ENCODE measurements at places on chromosomes 3 and 15.

- DNase-seq, result no peak
Observed at GRCh38 chr3:141294301-141294700, 62.7 kb downstream of the PXYLP1 start.

DNA sequence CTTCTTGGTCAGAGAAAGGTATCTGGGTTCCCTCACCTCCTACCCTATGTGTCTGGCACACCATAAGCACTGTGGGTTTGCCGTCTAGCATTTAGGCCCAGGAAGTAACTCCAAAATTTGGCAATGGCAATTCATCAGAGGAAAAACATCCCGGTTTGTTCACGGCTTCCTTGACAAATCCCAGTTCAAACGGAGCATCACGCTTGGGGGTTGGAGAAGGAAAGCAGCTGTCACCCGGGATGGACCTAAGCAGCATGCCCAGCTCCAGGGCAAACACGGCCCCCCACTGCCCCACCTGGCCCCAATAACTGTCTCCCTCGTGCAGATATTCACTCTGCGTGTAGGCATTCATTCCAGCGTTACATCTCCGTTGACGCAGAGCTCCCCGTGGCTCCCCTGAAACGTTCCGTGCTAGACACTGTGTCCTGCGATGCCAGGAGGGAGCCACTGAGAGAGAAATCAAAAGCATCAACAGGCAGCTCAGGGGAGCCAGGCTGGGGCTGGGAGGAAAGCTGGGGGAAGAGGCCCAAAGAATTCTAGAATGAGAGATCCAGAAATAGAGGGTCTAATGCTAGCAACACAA, 41.4 kb downstream of the NTRK3 start:
- no peak for DNase-seq

DNA sequence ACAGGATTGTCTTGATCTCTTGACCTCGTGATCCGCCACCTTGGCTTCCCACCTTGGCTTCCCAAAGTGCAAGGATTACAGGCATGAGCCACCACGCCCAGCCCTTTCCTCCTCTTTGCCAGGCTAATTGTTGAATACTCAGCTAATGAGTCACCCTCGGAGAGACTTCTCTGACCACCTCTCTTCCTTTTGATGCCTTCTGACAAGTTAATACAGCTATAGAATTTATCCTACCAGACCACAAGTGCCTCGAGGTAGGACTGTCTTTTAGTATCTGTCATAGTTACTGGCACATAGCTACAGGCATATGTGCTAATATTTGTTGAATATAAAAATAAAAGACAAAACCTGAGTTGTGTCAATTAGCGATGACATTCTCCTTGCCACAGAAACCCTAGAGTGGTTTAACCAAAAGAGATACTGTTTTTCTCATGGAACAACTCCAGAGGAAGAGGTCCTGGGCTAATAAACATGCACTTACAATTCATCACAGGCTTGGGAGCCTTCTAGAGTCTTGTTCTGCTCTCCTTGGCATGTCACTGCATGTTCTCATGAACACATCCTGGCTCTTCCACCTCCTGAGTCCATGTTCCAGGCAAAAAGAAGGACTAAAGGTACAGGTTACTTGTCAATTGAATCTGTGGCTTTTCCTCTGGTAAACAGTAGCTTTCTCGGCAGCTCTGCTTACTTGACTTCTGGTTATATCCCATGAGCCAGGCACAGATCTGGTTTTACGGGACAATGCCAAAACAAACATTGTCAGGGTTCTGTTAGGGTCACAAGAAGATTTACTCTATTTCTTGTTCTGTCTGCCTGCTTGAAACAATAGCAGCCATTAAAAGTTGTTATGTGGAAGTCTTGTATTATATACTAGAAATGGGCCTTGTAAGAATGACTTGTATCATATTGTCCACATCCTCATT, 332.3 kb downstream of the THSD4 start:
- DNase-seq, result no peak

GRCh38 chr3:11717768-11718636, 74.3 kb upstream of the VGLL4 start:
- DNase-seq, result no peak

DNA sequence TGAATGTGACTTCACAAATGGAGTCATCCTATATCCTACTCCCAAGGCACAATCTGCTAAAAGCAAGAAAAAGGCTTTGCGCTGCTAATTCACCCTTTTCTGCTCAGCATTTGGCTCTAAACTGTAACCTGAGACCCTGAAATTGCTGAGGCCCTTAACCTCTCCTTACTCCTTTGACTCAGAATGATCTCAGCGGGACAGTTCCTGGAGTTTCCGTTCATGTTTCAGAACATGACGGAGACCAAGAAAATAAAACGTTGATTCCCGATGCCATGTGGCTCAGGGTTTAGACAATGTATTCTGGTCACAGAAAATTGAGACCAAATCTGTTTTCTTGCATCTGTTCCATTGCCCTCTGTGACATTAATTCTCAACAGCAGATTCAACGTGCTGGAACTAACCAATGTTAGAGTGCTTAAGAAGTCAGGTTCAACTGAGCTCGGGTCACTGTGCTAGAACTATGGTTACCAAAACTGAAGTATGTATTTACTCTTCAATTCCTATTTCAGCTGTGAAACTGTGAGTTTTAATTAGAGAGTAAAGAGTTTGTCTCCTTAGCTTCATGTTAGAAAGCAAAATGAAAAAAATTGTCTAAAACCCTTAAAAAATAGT, 45.4 kb upstream of the TMC3 start:
- no peak for DNase-seq

GRCh38 chr15:84885801-84886200, 1.3 kb downstream of the SLC28A1 start:
- no peak for DNase-seq

GRCh38 chr15:69553686-69554085, 101.1 kb downstream of the RPLP1 start:
- no peak for DNase-seq

DNA sequence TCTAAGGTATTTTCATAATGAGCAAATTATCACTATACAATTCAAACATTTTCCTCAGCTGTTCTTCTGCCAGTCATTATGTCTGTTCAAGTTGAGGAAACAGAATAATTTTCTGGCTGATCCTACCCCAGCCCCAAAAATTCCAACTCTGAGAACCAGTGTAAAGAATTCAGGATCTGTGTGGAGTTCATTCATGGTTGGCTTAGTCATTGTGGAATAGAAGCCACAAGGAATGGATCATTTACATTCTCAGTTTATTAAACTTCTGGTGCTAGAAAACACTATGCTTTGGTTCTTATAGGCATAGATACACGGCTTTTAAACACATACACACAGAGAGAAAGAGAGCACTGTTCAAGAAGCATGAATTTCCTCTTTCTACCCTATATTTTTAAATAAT, 134.6 kb downstream of the CMSS1 start:
- no peak for DNase-seq

DNA sequence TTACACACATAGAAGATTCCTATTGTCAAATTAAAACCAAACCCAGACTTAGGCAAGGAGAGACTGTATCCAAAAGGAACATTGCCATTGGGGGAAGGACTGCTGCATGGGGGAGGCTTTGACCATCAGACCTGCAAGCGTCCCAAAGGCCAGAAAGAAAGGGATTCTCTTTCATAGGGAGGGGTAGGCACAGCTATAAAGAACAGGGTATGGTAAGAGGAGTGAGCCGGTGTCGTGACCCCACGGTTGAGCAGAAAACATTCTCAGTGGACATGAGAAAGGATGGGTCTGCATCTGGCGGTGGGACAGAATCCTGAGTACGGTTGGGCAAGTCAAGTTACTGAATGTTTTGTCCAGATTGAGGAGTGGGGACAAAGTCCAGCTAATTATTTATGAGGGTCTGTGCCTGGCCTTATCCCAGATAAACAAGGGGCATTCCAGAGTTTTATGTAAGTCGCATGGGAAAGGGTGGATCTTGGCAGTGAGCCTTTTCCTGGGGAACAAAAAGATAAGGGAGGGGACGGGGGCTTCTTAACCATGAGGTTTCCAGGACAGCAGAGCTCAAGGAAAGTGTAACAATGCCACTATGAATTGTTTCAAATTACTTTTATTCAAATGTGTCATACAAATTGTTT, 357.8 kb downstream of the OCA2 start:
- no peak for DNase-seq

- DNase-seq, result no peak
Observed at GRCh38 chr15:38991126-38991525, 426.5 kb upstream of the RASGRP1 start.

DNA sequence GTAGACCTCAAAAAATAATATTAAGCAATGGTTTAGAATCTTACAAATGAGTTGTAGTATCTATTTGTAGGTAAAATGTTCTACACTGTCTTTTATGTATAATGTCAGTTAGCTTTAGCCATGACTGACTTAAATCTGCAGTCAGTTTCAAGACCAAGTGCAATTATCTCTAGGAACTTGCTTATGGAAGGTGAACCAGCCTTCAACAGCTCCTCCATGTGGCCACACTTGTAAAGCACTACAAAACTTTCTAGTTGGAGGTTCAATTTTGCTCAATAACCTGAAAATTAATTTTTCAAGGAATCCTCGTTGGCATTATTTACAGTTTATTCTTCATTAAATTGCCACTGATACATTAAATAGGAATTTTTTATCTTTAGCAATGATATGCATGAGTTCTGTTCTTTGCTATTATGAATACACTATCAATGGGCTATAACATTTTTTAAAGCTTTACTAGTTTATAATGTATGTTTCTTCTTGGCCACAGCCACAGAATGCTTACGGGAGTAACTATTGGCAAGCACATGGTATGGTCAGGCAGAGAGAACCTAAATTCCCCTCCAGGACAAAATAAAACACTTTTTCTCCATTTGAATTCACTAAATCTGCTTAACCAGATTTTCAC, 315.3 kb upstream of the UBE2E2 start:
- no peak for DNase-seq

GRCh38 chr3:136909187-136909586, 47.2 kb downstream of the NCK1 start:
- no peak for DNase-seq

- no peak for DNase-seq
Observed at GRCh38 chr3:188671971-188672370, 499.8 kb upstream of the TPRG1 start.

GRCh38 chr3:137761563-137762503, 2.3 kb upstream of the SOX14 start:
- DNase-seq, result no peak

DNA sequence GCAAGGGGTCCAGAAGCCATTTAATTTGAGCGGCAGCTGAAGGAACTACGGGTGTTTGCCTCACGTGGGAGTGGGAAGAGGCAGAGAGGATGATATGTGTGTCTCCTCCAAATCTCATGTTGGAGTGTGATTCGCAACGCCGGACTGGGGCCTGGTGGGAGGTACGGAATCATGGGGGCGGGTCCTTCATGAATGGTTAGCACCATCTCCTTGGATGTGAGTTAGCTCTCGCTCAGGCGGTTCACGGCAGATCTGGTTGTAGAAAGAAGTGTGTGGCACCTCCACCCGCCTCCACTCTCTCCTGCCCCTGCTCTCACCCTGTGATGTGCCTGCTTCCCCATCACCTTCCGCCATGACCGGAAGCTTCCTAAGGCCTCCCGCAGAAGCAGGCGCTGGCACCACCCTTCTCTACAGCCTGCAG, 25.4 kb downstream of the XXYLT1 start:
- no peak for DNase-seq

GRCh38 chr3:141499965-141500364, 13.1 kb downstream of the RASA2 start:
- DNase-seq, result no peak

DNA sequence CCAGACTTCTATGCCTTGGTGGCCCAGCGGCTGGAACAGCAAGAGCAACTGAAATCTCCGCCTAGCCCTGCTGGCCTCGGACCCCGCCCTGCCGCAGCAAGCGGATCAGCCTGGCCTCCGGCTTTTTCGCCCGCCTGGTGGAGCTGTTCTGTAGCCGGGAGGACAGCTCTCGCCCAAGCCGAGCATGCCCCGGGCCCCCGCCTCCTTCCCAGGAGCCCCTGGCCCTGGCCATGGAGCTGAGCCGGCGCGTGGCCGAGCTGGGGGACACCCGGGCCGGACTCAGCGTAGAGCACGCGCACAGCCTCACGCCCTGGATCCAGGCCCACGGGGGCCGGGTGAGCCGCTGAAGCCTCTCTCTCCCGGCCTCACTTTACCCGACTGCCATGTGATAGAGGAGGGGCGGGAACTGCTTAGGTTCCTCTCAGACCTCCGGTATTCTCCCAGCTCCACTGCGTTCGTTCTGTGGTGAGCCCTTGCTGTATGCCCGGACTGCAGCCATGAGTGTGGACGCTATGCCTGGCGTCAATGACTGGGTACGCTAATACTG, 24.1 kb upstream of the MRPL3 start:
- DNase-seq, result peak; percentile 34

DNA sequence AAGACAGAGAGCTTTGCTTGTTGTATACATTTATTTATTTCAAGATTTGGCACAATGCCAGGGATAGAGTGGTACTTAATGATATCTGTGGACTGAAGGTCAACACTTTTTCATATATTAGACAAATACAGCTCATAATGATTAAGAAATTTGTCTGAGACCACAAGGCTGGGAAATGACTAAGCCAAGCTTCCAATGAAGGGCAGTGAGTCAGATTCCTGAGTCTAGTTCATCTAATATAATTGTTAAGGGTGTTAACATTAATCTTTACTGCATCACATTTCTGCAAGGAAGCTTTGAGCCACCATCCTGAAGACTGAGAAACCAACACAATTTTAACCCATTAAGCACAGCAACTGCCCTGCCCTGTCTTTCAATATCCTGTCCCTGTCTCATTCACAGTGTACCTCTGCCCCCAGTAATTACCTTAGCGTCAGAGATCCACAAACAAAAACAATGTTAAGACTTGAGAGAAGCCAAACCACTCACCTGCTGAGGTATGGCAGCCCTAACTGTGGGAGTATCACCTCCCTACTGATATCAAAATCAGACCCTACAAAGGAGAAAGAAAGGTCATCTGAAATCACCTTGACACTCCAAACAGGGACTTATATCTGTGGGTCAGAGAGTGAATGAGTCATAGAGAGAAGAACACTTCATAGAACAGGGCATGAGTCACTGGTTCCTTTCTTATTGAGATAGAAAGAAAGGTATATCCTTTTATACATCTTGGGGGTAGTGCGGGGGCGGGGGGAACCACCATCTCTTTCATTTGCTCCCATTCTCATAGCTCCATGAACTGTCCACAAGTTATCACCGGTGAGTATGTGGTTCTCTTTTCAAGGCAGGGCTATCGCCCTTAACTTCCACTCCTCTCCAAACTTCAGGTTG, 74.7 kb downstream of the MAGI1 start:
- no peak for DNase-seq

- no peak for DNase-seq
Observed at GRCh38 chr3:43862470-43862869, 171.7 kb downstream of the ABHD5 start.

- no peak for DNase-seq
Observed at GRCh38 chr3:107894998-107895397, 195.8 kb downstream of the CD47 start.

- no peak for DNase-seq
Observed at GRCh38 chr3:98980915-98981596, 79.6 kb upstream of the DCBLD2 start.

DNA sequence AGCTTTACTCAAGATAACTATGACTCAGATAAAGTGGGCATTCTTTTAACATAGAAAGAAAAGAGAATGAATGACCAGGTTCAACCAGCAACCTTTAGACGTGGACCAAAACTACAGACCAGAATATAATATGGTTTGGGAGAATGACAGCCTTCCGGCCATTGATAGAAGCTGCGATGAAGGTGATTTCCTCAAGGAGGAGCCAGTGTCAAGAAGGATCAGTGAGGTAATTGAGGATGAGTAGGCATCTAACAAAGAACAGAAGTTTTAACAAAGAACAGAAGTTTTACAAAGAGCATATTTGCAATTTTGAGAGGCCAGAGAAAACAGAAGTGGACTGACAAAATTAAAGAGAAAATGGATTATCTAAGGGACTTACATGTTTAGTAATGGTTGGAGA, 289.0 kb upstream of the AGTR1 start:
- no peak for DNase-seq

GRCh38 chr3:11379238-11379823, 107.1 kb downstream of the ATG7 start:
- no peak for DNase-seq

All from K562 (cell line).